ENCODE measurements at places on chromosomes 2 and 18. TPM values are rescaled to one million over a fixed set of nuclear protein-coding genes. Genes with fewer than 3 reads are reported as not detected.

KCNK3 gene
- total RNA-seq, result 2.9 TPM

CCDC141 gene
- not detected for total RNA-seq

SLC11A1 gene
- 0.10 TPM for total RNA-seq

DAW1 gene
- total RNA-seq, result 0.65 TPM

PTPRN gene
- 0.67 TPM for total RNA-seq

FEV gene
- not detected for total RNA-seq

HOXD12 gene
- not detected for total RNA-seq

CLIP4 gene
- 27.7 TPM for total RNA-seq

KCNE4 gene
- 22.3 TPM for total RNA-seq

RGPD3 gene
- not detected for total RNA-seq

ZCCHC2 gene
- total RNA-seq, result 13.2 TPM

CYP27C1 gene
- total RNA-seq, result 11.7 TPM

COL4A3 gene
- 1.2 TPM for total RNA-seq

C2orf78 gene
- total RNA-seq, result not detected

BOK gene
- total RNA-seq, result 28.5 TPM

TFCP2L1 gene
- total RNA-seq, result not detected

SGPP2 gene
- not detected for total RNA-seq

LTBP1 gene
- 398 TPM for total RNA-seq

FRZB gene
- total RNA-seq, result 13.8 TPM

EPB41L5 gene
- 12.5 TPM for total RNA-seq

CHPF gene
- total RNA-seq, result 276 TPM

IL36RN gene
- total RNA-seq, result not detected

TMEM247 gene
- total RNA-seq, result not detected

HOXD3 gene
- not detected for total RNA-seq
